Fibroblast of skin of abdomen (primary cell): ENCODE measurements at places on chromosomes 7 and 10.

GRCh38 chr7:13159467-13160184, 472.2 kb downstream of the ARL4A start:
- DNase-seq = no peak

- DNase-seq = peak; percentile 64
These were observed 199.7 kb downstream of the EXOC4 start for GRCh38 chr7:133452577-133452976.

DNA sequence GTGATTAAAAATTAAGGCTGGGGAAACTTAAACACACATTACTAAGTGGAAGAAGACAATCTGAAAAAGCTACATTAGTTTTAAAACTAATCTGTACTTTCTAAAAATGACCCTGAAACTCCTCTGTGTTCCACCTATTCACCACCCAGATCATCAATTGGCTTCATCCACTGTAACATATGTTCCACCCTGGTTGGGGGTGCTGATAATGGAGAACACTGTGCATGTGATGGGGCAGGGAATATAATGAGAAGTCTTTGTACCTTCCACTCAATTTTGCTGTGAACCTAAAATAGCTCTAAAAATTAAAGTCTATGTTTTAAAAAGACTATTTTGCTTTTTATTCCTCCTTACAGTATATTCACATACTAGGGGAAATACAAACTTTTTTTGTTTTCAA, 132.7 kb downstream of the CNOT4 start:
- no peak for DNase-seq

- DNase-seq = no peak
These were observed 206.8 kb downstream of the TPK1 start for GRCh38 chr7:144629011-144629410.

DNA sequence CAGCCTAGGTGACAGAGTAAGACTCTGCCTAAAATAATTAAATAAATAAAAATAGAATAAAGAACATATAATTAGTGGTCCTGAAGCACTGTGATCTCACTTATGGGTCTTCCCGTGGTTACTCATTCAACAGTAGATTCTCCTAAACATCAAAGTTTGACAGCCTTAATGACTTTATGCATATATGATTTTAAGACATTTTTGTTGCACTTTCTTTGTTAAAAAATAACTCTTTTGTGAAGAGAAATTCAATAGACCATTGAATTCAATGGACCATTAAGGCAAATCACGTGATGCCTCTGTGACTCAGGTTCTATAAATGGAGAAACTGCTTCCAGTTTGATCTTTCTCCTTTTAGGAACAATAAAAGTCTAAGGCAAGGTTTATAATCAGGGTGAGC, 59.6 kb downstream of the ATOH7 start:
- DNase-seq = no peak

- DNase-seq = no peak
These were observed 22.0 kb upstream of the TM9SF3 start for GRCh38 chr10:96608805-96609204.

DNA sequence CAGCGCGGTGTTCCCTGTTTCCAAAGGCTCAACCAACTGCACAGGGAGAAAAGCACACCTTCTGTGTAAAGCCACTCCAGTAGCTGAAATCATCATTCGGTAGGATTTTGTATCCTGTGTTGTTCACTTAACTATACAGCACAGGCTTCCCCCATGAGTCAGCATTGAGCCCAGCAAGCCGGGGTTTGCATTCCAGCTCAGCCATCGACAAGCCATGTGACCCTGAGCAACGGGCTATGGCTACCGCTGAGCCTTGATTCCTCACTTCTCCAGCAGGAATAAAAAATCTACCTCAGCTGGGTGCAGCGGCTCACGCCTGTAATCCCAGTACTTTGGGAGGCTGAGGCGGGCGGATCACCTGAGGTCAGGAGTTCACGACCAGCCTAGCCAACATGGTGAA, 44.1 kb upstream of the ATP6V0A4 start:
- peak; percentile 79 for DNase-seq
